ENCODE measurements at places on chromosomes 6 and 20.

DNA sequence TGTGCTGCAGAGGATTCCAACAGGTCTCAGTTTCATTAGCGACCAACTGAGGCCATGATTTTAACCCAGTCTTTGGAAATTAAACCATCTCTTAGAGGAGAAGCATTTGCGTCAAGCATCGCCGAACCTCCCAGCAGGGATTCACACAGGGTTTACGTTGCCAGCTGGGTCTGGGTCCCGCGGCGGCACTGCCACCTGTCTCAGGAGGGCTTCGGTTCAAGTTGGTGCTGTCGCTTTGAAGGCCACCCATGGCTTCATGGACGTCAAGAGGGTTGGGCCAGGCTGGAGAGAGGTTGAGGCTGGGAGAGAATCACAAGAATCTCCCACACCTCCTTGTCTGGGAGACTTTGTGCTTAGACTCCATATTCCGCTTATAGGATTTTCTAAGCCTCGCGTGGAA is 43.0 kb upstream of the FRMD1 start:
- no peaks in the 10 kb centered on the region for H3K27me3 ChIP-seq
- no peak overlapping the region for H3K27ac ChIP-seq
- H3K4me1 ChIP-seq, result no peaks in the 10 kb centered on the region
- DNase-seq, result no peak
- H3K36me3 ChIP-seq, result no peaks in the 10 kb centered on the region

DNA sequence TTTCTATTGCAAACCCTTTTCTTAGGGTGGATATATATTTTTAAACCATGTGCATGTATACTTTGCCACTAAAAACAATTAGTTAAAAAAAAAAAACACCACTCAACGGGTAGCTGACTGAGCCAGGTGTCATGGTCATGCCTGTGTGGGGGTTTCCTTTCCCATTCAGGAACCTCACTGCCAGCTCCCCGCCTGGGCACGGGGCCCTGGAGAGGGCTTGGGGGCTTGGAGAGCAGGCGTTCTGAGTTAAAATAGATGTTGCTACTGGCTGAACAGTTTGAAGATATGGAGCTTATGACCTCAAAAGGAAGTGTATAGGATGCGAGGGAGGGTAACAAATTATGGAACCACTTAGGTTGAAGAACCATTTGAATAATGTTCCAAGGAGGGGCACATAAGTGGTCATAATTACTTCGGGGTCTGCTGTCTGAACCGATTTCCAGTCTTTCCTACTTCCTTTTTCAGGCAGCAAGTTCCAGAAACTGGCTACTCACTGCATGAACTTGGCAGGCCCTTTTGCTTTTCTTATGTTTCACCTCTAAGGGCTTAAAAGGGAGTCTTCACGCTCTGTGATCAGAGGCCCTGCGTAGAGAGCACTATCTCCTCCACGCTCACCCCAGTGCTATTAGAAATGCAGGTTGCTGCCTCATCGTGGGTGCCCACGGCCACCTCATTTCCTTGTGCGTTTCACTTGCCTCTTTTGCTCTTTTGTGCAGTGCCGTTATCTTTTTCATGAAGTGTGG is 9.9 kb downstream of the STX16 start:
- no peaks in the 10 kb centered on the region for H3K27me3 ChIP-seq
- H3K36me3 ChIP-seq, result peaks cover 21% of the 10 kb centered on the region
- no peak for DNase-seq
- no peak overlapping the region for H3K4me3 ChIP-seq
- H3K27ac ChIP-seq, result no peak overlapping the region

- H3K27me3 ChIP-seq, result no peaks in the 10 kb centered on the region
- H3K4me3 ChIP-seq, result no peak overlapping the region
- no peak overlapping the region for H3K27ac ChIP-seq
Measured at GRCh38 chr6:43736844-43737243, 33.2 kb upstream of the VEGFA start.

GRCh38 chr20:57425150-57426013 is 34.2 kb downstream of the RBM38 start:
- no peak overlapping the region for H3K4me3 ChIP-seq
- peaks cover 9% of the 10 kb centered on the region for H3K4me1 ChIP-seq
- H3K27ac ChIP-seq, result no peak overlapping the region
- H3K27me3 ChIP-seq, result no peaks in the 10 kb centered on the region
- DNase-seq, result no peak

DNA sequence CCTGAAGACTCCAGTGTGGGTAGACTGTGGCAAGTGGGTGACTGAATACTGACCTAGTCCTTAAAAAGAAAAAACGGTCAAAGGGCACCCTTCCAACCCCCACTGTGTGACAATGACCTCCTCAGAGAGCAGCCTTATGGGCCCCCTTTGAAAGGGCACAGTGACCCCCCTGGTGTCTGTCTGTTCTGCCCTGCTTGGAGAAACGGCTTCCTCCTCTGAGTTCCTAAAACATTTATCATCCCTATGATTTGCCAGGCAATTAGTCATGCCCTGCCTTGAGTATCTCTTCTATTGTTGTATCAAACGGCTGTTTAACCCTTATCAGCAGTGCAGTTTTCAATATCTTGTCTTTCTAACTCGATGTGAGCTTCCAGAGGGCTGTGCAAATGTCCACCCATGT is 21.0 kb upstream of the STX16 start:
- no peaks in the 10 kb centered on the region for H3K36me3 ChIP-seq
- no peak overlapping the region for H3K27ac ChIP-seq
- no peak overlapping the region for H3K4me3 ChIP-seq
- no peak for DNase-seq
- H3K4me1 ChIP-seq, result no peaks in the 10 kb centered on the region

GRCh38 chr6:110661414-110661813 is 153.9 kb downstream of the CDK19 start:
- H3K27ac ChIP-seq, result no peak overlapping the region
- DNase-seq, result no peak
- H3K4me1 ChIP-seq, result peaks cover 2% of the 10 kb centered on the region

GRCh38 chr6:37636801-37637561 is 60.7 kb downstream of the MDGA1 start:
- H3K27me3 ChIP-seq, result no peaks in the 10 kb centered on the region
- DNase-seq, result no peak

DNA sequence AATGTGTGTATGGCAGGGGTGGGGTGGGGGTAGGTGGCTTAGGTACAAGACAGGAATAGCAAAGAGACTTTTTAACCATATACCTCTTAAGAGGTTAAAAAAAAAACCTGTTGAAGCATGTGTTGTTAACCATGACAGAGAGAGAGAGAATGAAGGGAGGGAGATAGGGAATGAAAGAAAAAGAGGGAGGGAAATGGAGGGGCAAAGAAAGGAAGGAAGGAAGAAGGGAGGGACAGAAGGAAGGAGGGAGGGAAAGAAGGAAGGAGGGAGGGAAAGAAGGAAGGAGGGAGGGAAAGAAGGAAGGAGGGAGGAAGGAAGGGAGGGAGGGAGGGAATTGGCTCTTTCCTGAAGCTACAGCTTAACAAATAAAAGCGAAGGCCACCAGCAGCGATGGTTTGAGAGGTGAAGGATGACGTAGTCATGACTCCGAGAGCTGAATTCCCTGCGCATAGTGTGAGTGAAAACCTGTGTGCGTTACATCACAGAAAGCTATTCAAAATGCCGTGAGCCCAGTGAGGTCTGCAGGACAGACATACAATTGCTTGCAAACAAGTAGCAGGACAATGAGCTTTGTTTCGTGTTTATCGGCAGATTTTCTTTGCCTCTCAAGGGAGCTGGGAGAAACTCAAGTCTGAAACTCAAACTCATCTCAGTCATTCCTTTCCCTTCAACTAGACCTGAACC is 88.6 kb upstream of the NEDD9 start:
- H3K4me1 ChIP-seq, result 0 out of 2 replicates have a peak, but pooled peaks cover 4% of the 10 kb centered on the region
- no peak overlapping the region for H3K4me3 ChIP-seq
- H3K27ac ChIP-seq, result no peak overlapping the region
- no peaks in the 10 kb centered on the region for H3K27me3 ChIP-seq
- no peak for DNase-seq

DNA sequence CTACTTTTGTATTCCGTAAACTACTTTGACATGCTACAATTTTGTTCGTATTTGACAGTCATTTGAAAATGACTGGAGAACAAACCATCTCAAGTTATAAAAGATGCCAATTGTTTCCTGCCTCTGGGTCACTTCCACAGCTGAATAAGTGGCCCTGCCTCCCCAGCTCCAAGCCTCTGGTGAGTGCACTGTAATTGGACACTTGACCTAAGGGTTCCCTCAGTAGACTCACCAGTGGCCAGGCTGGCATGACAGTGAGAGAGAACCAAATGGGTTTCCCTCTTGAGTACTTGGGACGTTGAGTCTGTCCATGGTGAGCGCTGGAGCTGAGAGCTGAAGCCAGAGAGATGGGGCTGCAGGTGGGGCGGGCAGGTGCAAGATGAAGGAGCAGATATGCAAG is 57.1 kb downstream of the SLC35D3 start:
- no peak overlapping the region for H3K27ac ChIP-seq
- DNase-seq, result no peak
- H3K4me3 ChIP-seq, result no peak overlapping the region
- no peaks in the 10 kb centered on the region for H3K27me3 ChIP-seq
- H3K36me3 ChIP-seq, result no peaks in the 10 kb centered on the region

DNA sequence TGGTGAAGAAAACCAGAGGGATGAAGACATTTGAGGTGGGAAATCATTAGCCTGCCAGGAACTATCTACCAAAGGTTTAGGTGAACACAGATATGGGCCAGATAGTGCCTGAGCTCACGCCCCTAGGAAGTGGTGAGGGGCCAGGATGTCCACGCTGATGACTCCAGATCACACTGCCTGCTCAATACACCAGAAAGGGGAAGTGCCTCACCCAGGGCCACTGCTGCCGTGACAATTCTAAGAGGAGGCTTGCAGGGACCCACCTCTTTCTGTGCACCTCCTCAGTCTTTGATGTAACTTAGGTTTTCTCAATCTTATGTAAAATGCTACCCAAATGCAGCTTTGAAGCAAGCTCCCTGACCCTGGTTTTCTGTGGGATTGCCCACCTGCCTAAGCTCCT is 5.4 kb upstream of the RAB44 start:
- no peak for DNase-seq

DNA sequence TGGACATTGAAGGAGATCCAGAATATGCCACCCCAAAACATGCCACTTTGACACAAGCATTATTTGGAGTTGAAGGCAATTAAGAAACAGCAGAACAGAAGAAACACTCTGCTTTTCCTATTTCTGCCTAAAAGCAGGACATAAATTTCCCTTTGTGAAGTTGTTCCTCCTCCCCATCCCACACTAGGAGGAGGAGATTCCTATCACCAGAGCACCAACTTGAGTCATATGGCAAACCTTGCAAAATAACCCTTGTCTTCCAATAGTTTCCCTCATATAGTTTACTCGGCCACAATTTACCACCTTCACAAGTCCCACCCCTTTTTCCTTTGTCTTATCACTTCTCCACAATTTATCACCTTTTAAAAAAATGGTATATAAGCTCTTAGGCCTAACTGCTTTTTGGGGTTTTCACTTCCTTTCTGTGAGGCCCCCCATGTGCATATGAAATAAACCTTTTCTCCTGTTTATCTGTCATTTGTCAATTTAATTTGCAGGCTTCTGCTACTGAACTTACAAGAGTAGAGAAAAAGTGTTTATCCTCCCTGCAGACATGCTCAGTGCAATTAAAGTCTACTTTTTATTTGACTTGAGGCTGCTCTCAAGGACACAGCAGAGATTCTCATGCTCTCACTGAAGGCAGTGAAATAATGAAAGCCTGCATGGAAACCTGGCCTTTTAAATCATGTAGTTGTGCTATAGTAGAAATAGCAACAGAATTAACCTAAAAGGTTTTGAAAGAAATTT is 2.8 kb upstream of the RAB23 start:
- H3K4me1 ChIP-seq, result no peaks in the 10 kb centered on the region
- no peak for DNase-seq
- H3K36me3 ChIP-seq, result peaks cover 3% of the 10 kb centered on the region

GRCh38 chr6:120198033-120198432 is 848.5 kb upstream of the MAN1A1 start:
- H3K27ac ChIP-seq, result no peak overlapping the region
- H3K4me1 ChIP-seq, result no peaks in the 10 kb centered on the region
- H3K27me3 ChIP-seq, result no peaks in the 10 kb centered on the region
- no peak overlapping the region for H3K4me3 ChIP-seq
- DNase-seq, result no peak

GRCh38 chr6:6546318-6547109 is 42.0 kb upstream of the LY86 start:
- peaks cover 7% of the 10 kb centered on the region for H3K4me1 ChIP-seq
- DNase-seq, result peak; percentile 75
- H3K27ac ChIP-seq, result no peak overlapping the region
- H3K27me3 ChIP-seq, result peaks cover 16% of the 10 kb centered on the region

DNA sequence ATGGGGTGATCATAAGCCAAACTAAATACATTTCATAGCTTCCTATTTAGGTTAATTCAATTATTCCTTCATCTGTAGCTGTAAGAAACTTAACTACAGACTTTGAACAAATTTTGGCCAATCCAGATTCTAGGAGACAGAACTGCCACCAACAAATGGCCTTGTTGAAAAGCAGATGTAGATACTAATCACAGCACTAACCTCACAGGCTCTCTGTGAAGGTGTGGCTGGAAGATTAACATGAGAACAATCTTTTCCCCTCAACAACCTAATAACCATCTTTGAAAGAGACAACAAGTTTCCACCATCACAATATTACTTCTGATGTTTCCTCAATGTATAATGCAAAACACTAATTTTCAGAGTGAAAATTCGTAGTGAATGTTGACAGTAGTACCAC is 87.8 kb downstream of the SESN1 start:
- H3K4me3 ChIP-seq, result peak overlapping the region; percentile 95
- H3K4me1 ChIP-seq, result no peaks in the 10 kb centered on the region
- no peaks in the 10 kb centered on the region for H3K27me3 ChIP-seq
- no peaks in the 10 kb centered on the region for H3K36me3 ChIP-seq
- DNase-seq, result no peak
- H3K27ac ChIP-seq, result no peak overlapping the region

DNA sequence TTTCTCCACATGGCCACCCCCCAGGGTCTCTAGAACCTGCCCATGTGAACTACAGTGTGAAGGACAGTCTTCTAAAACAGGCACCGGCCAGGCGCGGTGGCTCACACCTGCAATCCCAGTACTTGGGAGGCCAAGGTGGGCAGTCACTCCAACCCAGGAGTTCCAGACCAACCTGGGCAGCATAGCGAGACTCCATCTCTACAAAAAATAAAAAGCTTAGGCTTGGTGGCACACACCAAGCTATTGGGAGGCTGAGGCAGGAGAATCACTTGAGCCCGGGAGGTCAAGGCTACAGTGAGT is 13.7 kb downstream of the ACSS1 start:
- no peak for DNase-seq
- H3K27ac ChIP-seq, result no peak overlapping the region
- H3K4me1 ChIP-seq, result no peaks in the 10 kb centered on the region
- no peaks in the 10 kb centered on the region for H3K27me3 ChIP-seq

- no peak overlapping the region for H3K27ac ChIP-seq
- H3K4me1 ChIP-seq, result no peaks in the 10 kb centered on the region
- H3K36me3 ChIP-seq, result no peaks in the 10 kb centered on the region
- no peak overlapping the region for H3K4me3 ChIP-seq
- DNase-seq, result no peak
Measured at GRCh38 chr20:23918101-23918862, 38.7 kb upstream of the CST5 start.

DNA sequence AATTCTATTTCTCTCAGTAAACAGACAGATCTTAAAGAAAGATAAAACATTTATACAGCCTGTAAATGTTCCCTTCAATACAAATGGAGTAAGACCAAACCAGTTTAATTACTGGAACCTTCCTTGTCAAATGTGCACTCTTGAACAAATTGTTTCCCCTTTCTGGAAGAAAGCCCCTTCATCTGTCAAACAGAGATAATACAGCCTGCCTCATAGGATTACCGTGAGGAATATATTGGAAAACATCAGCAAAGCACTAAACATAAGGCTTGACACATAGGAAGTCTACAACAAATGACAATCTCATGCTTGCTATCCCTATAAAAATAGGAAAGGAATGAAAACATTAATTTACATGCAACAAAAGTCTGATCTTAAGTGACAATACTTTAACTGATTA is 173.8 kb downstream of the PTPRK start:
- H3K4me1 ChIP-seq, result no peaks in the 10 kb centered on the region
- no peak overlapping the region for H3K27ac ChIP-seq
- no peak overlapping the region for H3K4me3 ChIP-seq
- H3K27me3 ChIP-seq, result no peaks in the 10 kb centered on the region
- no peaks in the 10 kb centered on the region for H3K36me3 ChIP-seq
- no peak for DNase-seq
